ENCODE measurements at places on chromosomes 1 and 21.

DNA sequence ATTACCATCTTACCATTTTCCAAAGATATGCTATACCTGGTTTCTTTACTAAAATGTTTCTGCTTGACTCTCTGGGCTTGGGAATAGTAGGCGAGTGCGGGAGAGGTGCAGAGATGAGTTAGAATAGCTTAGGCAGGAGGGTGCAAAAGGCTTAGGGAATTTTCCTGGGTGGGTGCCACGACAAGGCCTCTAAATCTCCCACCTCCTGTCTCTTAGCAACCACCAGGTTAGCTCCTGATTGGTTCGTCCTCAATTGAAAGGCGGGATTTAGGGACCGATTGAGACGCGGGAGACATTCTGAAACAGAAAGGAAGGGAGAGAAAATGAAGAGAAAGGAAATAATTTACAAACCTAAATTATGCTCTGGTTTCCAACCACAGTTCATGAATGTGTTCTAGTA lies 3.1 kb downstream of the ACKR1 start:
- DNase-seq, result no peak

GRCh38 chr21:45989355-45990048 lies 7.9 kb downstream of the COL6A1 start:
- no peak for DNase-seq

DNA sequence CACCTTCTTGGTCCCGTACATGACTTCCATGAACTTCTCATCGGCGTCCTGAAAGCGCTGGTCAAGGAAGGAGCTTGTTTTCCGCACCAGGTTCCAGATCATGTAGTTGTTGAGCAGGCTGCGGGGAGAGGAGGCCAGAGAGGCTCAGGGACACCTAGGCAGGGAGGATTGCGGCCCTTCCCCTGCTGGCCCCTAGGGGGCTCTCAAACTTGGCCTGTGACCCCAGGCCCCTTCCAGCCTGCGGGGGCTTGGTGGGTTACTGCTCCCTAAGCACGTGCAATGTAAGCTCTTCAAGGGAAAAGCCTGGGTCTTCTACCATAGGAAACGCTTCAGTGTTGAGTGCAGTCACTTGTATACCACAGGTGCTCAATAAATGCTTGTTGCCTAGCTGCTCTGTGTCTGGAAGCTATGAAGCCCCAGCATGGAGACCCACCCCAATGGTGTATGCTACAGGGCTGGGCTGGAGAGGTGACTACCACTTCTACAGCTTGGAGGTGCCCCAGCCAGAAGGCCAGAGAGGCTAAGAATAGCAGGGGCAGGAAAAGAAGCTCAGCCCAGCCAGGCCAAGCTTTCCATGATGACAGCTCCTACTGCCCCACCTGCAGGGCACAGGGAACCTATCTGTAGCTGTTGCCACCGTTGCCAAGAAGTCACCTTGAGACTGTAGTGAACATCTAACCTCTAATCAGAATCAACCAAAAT lies 45.1 kb downstream of the ECE1 start:
- DNase-seq, result no peak

DNA sequence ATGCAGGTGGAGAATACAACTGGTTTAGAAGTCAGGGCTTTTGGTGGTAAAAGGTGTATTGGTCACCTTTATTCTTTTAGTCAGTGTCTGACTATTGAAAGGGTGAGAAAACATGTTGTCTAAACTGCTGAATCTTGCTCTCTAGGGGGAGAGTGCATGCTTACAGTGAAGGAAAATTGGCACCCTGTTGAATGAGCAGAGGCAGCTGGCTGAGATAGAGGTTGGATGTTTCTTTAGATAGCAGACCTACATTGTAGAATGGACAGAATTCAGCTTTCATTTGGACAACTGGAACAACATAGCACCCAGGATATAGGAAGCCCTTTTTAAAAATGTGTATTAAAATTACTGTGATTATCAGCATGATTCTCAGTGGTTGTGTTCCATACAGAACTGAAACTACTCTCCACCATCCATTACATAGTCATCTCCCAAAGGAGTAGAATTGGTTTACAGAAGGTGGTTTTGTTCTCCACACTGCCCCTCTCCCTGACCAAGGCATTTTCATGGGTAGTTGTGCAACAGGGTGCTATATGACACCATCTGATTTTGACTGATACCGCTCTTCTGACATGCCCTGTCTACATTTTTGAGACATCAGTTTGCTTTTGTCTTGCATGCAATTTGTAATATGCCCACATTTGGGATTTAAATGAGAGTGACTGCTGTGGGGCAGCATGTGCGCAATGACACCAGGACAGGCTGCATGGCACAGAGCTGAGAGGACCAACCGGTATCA lies 16.2 kb downstream of the RHOU start:
- DNase-seq, result no peak

- DNase-seq, result peak; percentile 44
Measured at GRCh38 chr1:6275826-6276782, 15.2 kb upstream of the GPR153 start.

DNA sequence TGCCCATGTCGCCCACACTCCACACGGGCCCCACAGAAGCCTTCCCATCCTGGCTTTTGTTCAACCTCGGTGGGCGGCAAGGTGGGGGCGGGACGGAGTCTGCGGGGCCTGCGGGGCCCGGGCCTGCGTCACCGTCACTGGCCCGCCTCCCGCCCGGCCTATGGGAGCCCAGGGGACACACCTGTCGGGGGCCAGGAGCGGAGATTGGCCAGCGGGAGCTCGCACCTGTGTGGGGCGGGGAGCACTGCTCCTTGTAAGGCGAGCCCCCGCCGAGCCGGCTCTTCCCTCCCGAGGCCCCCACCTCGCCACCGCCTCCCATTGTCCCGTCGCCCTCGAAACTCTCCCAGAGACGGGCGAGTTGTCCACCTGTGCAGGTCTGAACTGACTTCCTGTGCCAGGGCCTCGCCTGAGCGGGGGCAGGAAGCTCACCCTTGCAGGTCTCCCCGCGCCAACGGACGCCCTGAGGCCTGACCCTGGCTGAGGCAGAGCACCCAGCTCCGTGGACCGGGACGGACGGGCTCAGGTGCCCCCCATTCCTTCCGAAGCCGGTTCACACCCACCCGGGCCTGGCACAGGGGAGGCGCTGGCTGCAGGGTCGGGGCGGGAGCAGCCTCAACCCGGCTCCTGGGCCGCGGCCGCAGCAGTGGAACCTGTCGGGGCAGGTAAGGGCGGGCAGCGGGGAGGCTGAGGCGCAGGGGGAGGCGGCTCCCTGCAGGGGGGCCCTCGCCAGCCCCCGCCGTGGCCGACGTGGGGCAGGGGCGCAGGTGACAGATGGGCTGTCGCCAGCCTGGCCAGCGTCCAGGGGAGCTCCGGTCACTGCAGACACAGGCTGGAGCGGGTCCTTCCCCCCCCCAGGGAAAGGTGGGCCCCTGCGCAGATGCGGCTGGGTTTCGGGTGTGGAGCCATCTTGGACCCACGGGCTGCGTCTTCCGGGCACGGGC lies 10.8 kb upstream of the TTLL10 start:
- DNase-seq, result peak; percentile 91
